Fibroblast of skin of left quadriceps (primary cell): ENCODE measurements at places on chromosomes 1 and 21.

DNA sequence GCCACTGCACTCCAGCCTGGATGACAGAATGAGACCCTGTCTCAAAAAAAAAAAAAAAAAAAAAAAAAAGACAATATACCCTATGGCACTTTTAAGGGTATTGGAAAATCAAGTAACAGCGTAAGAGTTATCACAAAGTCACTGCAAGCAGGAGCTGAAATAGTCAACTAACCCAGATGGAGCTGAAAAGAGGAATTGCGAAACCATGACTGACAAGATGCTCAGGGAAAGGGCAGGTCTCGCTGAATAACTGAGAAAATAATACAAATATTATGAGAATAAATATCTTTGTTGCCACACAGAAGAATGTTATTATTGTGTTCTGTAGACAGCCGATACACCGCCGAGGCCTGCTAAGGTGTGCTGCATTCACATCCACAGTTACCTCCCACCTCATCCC lies 17.8 kb downstream of the HLCS start:
- DNase-seq: no peak

DNA sequence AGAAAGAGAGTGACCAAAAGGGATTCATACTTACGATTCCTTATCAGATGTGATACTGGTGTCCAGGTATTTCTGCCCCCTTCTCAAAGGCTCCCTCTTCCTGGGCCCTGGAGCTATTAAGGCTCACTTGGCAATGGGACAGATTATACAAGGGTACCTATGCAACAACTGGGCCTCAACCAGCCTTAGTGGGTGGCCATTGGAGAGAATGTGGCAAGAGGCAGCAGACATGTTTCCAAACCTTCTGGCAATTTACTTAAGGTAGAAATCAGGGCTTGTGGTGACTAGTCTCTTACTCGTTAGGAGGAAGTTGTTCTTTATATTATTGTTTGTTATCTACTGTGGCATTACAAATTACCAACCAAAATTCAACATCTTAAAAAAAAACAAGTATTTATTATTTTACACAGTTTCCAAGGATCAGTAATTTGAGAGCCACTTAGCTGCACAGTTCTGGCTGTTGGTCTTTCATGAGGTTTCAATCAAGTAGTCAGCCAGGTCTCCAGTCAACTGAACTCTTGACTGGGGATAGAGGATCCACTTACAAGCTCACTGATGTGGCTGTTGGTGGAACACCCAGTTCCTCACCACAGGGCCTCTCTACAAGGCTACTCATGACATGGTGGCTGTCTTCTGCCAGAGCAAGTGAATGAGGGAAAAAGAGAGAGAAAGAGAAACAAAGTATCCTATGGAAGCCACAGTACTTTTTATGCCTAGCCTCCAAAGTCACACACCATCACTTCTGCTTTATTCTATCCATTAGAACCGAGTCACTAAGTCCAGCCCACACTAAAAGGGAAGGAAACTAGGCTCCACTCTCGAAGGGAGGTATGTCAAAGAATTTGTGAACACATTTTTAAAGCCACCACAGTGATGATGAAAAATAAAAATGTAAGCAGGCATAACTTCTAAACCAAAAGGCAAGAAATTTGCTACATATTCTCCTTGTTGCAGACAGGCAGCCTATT lies 10.7 kb downstream of the ZNF648 start:
- DNase-seq: no peak

- no peak for DNase-seq
Measured at GRCh38 chr1:201841265-201841912, 12.4 kb downstream of the IPO9 start.

- DNase-seq: no peak
Measured at GRCh38 chr1:236129306-236129705, 13.0 kb upstream of the GPR137B start.

DNA sequence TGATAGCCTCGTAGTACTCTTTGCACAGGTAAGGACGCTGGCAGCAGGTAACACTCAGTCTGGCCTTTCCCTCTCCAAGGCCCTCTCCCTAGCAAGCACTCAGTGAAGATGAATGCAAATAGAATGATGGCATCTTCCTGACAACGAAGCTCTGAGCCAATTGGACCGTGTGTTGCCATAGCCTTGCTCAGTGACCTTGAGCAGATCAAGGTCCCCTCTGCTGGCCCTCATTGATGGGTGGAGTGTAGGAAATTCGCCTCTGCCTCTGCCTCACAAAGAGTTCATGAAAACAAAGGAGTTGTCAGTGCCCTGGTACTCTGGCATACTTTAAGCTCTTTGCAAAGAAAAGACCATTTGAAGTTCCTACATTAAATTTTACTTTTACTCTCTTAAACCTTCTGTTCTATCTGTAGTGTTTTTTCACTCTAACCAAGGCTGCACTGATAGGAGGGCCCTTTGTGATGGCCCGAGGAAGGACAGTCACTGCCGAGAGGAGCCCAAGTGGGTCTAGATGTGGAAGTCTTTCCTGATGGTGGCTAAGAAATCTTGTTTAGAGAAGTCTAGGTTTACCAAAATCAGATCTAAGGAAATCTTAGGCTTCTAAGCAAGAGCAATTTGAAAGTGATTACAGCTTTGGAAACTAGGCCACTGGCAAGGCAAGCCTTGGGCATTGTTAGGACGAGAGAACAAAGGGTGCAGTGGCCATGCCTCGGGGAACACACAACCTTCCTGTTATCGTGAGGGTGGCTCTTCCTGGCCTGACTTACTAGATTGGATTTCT lies 38.2 kb downstream of the SMYD2 start:
- DNase-seq: no peak

- no peak for DNase-seq
Measured at GRCh38 chr1:100706296-100706695, 13.2 kb upstream of the VCAM1 start.
